ENCODE measurements at places on chromosomes 3 and 15. TPM values are rescaled to one million over a fixed set of nuclear protein-coding genes. Genes with fewer than 3 reads are reported as not detected.

TIPIN gene
- 4.6 TPM for total RNA-seq

DNA sequence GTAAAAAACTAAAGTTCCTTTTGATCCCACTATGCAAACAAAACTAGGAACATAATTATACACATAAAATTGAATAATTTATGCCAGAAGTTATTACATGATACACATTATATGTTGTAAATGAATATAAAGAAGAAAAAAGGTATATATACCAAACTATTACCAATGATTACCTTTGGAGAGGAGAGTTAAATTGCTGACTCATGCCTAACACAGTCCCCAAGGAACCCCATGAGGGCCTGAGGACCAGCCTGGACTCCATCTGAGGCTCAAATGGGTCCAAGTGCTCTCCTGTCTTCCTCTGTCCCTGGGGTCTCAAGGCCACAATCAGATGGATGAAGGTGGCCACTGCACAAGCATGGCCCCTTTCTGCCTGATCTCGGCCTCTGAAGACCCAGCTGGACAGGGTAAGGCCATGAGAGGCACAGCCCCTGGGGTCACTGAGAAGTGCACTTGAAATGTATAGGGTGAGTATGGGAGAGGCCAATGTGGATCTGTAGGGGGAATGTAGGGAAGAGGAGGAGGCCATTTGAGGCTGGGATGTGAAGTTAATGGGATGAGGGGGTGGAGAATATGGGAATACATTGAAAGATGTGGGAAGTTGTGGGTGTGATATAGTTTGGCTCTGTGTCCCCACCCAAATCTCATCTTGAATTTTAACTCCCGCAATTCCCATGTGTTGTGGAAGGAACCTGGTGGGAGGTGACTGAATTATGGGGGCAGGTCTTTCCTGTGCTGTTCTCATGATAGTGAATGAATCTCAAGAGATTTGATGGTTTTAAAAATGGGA is 1.1 kb upstream of the IQCF1 start:
- DNase-seq, result no peak

GRCh38 chr15:29102911-29103823 is 166.5 kb downstream of the NSMCE3 start:
- DNase-seq, result no peak

DNA sequence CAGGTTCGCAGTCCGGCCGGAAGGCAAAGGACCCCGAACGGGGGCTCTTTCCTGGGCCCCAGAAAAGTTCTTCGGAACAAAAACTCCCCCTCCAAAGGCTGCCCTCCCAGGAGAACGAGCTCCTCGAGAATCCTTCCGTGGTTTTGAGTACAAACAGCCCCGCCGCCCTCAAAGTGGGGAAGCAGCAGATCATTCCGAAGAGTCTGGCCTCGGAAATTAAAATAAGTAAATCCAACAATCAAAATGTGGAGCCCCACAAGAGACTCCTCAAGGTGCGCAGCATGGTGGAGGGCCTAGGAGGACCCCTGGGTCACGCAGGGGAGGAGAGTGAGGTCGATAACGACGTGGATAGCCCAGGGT is 1.3 kb downstream of the ARHGEF26 start:
- DNase-seq, result no peak

GP5 gene
- 0.96 TPM for total RNA-seq

LRRC49 gene
- total RNA-seq, result 4.0 TPM
